ENCODE measurements at places on chromosomes 6 and 20.

DNA sequence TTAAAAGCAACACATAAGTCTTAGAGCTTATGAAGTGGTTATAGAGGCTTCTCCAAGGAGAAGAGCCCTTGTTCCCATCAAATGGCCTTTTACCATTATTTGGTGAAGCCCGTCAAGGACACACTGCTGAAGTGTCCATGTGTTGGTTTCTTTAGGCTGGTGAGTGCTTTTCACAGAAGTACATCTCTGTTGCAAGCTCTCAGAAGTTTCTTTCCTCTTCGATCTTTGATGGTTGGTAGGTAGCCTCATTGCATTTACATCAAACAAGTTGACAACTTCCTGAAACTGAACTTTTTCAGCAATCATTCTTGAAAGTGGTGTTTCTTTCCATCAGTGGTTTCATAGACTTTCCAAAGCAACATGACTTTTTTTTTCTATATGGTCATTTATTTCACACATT is 465.6 kb downstream of the HDGFL1 start:
- DNase-seq: no peak

DNA sequence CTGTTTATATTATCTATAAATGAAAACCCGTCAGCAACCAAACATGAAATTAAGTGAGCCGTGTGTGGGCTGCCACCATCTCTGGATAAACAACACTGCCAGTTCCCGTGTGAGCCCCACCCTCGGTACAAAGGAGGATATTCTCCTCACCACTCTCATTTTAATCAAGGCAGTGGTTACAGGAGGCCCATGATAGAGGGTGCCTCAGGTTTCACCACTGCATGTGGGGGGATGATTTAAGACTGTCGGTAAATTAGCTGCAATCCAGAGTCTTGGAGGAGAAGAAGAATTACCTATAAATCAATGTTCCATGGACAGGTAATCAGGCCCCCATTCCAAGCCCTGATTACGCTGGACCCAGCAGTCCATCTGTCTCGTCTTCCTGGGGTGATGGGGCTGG is 361.6 kb upstream of the SULF2 start:
- no peak for DNase-seq

GRCh38 chr20:23513164-23513563 is 22.2 kb downstream of the CST8 start:
- DNase-seq: no peak

DNA sequence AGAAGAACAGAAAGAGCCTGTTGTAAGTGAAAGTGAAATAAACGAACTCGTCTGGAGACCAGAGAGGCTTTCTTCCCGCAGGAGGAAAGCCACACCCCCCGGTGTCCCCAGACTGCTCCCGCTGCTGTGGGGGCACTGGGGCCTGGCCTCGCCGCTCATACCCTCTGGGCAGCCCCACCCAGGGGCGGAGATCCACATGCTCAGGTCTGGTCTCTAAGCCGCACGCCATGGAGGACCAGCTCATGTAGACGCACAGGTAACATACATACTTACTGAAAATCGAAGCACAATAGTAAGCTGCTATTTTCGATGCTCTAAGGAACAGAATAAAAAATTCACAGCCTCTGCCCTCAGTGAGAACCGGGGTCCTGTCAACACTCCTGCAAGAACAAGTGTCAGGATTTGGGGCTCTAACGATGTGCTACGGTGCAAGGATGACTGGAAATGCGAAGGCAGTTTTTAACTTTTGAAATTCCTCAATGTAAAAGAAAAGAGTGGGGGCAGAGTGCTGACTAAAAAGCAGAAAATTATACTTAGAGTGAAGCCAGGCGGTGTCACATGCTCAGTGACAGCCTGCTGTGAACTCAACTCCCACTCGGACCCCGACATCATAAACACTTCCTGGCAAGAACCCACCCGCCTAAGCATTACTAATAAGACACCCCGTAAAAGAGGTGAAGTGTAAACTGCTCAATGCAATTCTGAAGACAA is 110.5 kb downstream of the IRF4 start:
- no peak for DNase-seq

GRCh38 chr6:132089173-132089572 is 138.0 kb upstream of the CCN2 start:
- no peak for DNase-seq

GRCh38 chr6:168160506-168161370 is 81.7 kb upstream of the FRMD1 start:
- DNase-seq: no peak

DNA sequence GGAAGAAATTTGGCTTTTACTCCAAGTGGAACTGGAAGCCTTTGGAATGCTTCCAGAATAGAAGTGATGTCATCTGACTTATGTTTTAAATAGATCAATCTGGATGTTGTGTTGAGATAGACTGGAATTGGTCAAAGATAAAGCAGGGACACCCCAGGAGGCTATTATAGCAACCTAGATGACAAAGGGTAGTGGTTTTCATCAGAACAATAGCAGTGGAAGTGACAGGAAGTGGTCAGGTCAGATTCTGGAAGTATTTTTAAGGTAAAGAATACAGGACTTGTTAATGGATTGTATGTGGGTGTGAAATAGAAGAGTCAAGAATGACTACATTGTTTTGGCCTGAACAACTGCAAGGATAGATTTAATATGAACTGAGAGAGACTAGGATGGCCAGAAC is 191.4 kb downstream of the ADGRB3 start:
- DNase-seq: no peak

- DNase-seq: no peak
Measured at GRCh38 chr20:62550087-62550632, 74.4 kb upstream of the GATA5 start.

DNA sequence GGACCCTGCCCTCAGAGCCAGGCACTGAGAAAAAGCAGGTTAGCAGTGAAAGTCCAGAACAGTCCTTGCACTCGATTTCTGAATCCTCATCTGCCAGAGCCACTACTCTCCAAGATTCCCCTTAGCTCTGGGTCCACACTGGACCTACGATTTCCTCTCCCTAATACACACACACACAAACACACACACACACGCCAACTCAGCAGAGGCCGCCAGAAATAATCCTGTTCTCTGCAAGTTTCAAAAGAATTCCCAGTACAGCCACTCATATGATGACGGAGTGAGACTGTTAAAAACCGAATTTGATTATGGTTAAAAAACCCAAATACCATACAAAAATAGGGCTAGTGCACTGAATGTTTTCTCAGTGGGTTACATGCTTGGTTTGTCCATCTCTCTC is 90.8 kb downstream of the GMPR start:
- no peak for DNase-seq

- no peak for DNase-seq
Measured at GRCh38 chr6:35190306-35190705, 23.4 kb upstream of the SCUBE3 start.

GRCh38 chr6:113924312-113924723 is 46.6 kb downstream of the HDAC2 start:
- no peak for DNase-seq

Measured in Caki2 (cell line).